Small intestine (tissue), 16 donors: ENCODE measurements at places on chromosomes 13 and 19.

GRCh38 chr19:31274251-31275067, 74.8 kb downstream of the TSHZ3 start:
- DNase-seq, result no peak

GRCh38 chr13:83352391-83352790, 529.9 kb downstream of the SLITRK1 start:
- no peak for DNase-seq

DNA sequence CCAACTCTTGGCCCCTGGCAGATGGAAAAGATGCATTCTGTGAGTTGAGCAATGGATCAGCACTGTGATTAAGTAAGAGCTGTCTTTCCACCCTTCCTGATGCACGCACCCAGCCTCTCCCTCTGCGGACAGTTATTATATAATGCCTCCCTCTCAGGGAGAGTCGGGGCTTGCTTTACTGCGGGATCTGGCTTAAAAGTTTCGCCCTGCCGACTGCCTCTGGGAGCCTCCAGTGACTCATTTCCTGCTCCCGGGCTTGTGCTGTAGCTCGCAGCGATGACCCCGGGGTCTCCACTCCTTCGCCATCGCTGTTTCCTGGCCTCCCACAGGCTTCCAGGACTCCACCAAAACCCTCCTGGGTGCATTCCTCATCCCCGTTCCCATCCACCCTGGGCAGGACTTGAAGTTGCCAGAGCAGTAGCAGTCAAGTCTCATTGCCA, 107.4 kb upstream of the SLC7A1 start:
- no peak for DNase-seq

GRCh38 chr13:31105020-31105795, 56.5 kb downstream of the HSPH1 start:
- no peak for DNase-seq

GRCh38 chr13:98033277-98034247, 80.1 kb downstream of the IPO5 start:
- DNase-seq, result peak; percentile 62

GRCh38 chr13:66036024-66036614, 1194.0 kb downstream of the PCDH9 start:
- DNase-seq, result no peak

DNA sequence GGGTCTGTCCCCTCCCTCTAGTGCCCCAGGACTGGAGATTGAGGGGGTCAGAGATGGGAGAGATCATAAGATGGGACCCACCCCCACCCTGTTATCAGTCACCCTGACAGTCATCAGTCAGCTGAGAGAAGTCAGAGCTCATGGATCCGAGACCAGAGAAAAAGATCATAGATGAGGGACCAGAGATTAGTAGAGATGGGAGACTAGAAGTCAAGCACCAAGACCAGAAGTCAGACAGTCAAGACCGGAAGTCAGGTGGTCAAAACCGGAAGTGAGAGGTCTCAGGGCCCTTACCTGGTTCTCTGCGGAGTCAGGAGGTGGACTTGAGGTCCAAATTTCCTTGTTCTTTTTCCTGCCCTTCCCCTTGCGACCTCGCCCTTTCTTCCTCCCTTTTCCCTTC, 7.0 kb downstream of the COL5A3 start:
- no peak for DNase-seq

GRCh38 chr13:79918620-79919019, 422.3 kb downstream of the SPRY2 start:
- no peak for DNase-seq

DNA sequence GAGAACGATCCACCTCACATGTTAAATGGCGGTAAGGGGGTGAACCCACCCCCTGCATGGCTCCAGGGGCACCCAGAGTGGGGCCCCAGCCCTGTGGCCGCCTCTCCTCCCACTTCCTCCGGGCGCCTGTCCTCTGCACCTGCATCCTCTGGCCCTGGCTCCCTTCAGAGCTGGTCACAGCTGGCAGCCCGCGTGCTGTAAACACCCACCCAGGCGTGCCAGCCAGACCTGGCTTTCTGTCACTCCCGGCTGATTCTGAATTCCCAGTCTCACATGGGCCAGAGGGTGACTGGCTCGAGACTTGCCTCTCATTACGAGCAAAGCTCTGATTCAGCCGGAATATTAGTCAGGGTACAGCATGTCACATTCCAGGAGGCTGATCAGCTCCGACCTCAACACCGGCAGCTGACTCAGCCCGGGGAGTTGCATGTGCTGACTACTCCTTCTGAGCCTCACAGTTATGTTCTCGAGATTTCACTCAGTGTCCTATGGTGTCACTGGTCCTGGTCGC, 75.1 kb downstream of the GNG7 start:
- peak; percentile 89 for DNase-seq

GRCh38 chr13:23794267-23795161, 94.7 kb downstream of the MIPEP start:
- no peak for DNase-seq

- DNase-seq, result no peak
Measured at GRCh38 chr13:113814435-113814821, 49.4 kb downstream of the GAS6 start.

GRCh38 chr13:33184112-33184490, 101.5 kb downstream of the STARD13 start:
- DNase-seq, result no peak

DNA sequence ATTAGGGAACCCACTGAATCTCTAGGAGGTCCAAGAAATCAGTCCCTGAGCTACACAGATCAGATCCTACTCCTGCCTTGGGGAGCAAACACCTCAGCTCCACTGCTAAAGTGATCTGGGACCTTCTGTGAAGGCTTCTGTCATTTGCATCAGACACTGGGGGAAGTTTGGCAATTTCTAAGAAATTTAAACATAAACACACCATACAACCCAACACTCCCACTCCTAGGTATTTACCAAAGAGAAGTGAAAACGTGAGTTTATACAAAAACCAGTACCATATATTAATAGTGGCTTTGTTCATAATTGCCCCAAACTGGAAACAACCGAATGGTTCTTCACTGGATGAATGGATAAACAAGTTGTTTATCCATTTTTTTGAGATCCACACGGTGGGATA, 7.3 kb upstream of the TYROBP start:
- no peak for DNase-seq

DNA sequence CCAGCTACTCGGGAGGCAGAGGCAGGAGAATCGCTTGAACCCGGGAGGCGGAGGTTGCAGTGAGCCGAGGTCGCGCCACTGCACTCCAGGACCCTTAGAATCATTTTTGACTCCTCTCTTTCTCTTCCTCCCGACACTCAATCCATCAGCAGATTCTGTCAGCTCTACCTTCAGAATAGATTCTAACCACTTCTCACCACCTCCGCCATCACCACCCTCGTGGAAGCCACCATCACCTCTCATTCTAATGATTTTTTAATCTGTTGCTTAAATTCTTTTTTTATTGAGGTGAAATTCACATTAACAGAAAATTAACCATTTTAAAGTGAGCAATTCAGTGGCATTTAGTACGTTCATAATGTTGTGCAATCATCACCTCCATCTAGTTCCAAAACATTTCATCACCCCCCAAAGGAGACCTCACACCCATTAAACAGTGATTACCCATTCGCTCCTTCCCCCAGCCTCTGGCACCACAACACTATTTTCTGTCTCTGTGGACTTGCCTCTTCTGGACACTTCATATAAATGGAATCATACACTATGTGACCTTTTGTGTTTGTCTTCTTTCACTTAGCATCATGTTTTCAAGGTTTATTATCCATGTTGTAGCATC, 5.0 kb upstream of the CCDC61 start:
- DNase-seq, result no peak

- peak; percentile 60 for DNase-seq
Measured at GRCh38 chr19:52896431-52897137, 851 bp downstream of the ZNF320 start.

GRCh38 chr19:6773323-6773931, 919 bp downstream of the VAV1 start:
- no peak for DNase-seq

DNA sequence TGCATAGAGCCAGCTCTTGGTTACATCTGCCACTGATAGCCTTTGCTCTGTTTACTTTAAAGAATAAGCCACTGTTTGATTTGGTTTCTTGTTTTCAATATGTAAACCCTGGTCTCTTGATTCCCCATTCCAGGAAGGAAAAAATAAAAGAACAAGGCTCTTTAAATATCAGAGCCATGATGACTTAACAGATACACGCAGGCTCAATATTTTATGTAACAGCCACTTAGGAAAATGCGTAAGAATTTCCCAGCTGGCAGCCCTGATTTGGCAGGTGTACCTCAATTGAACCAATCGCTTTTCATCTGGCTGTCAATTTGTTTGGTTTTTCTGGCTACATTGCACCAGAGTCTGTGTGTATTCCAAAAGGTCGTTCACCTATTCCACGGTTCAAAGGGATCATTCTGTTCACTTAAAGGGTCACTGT, 65.6 kb downstream of the IRS2 start:
- no peak for DNase-seq

DNA sequence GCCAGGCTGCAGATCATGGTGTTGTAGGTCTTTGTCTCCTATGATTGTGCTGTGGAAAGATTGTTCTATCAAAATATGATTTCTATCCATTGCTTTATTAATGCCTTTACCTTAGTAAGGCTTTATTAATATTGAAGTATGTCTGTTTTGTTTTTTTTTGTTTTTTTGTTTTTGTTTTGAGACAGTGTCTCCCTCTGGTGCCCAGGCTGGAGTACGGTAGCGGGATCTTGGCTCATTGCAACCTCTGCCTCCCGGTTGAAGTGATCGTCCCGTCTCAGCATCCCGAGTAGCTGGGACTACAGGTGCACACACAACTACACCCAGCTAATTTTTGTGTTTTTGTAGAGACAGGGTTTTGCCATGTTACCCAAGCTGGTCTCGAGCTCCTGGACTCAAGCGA, 7.7 kb downstream of the IRGC start:
- DNase-seq, result peak; percentile 33

- no peak for DNase-seq
Measured at GRCh38 chr19:16288544-16288943, 36.1 kb upstream of the KLF2 start.

DNA sequence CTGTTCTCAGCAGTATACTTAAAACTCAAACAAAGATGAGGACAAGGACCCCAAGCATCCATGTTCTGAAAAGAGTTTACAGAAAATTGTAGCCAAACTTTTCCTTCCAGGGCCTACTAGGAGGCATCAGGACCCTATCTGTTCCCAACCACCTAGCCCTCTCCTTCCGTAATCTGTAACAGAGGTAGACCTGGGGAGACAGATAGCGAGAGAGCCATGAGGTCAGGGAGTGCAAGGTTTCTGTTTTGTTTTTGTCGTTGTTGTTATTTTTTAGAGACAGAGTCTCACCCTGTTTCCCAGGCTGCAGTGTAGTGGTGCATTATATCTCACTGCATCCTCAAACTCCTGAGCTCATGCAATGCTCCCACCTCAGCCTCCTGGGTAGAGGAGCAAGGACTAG, 83.9 kb upstream of the POSTN start:
- DNase-seq, result no peak

DNA sequence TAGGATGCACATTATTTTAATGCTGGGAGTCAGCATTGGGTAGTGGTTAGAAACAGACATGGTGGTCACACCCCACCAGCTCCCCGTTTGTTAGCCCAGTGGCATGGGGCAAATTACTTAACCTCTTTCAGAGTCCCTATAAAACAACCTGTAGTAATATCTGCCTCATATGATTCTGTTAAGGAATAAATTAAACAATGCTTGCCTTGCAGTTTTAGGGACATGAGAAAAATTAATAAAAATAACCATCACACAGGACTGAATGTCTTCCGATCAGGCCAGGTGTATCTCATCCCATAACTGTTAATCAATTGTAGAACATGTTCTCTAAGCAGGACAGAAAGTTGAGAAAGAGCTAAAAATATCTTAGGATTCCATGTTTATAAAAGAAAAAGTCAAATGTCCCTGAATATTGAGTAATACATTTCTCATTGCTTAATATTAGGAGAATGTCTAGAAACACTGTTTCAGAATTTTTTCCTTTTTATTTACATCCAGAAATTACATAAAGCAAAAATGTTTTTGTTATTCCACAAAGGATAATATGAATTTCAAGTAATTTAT, 196.5 kb downstream of the GPC6 start:
- DNase-seq, result no peak

GRCh38 chr13:86946734-86947133, 724.4 kb upstream of the SLITRK5 start:
- DNase-seq, result no peak

DNA sequence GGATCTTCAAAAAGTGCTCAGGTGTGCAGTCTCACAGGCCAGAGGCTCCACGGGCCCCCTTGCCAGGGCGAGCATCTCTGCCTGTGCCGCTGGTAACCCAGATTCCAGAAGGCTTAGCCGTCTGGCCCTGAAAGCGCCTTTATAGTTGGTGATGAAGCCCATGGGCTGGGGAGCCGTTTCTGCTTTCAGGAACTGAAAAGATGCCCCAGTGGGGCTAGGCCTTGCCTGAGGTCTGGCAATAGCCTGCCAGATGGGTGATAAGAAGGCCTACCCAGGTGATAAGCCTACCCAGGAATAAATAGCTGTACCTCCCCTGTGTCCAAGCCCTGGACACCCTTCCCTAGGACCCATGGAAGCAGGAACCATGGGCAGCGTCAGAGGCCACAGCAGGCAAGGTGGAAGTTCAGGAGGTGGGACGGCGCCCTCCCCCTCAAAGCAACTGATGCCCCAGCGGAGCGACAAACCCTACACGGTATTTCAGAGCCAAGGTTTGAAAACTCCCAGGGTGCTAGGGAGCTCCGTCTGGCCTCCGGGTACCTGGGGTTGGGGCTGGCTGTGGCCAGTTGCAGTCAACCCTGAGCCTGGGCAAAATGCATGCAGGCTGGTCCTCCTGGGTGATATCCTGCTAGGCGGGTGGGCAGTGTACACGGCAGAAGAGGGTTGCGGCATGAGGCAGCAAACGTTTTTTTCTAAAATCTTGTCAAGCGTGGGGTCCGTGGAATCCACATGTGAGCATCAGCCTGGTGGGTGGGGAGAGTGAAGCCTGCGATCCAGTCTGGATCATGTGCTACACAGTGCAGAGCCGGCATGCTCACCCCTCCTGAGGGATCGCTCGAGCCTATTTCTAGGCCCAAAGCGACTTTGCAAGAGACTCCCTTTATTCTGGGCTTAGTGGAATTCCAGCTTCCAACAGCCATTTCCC, 45.3 kb downstream of the ACTN4 start:
- no peak for DNase-seq

DNA sequence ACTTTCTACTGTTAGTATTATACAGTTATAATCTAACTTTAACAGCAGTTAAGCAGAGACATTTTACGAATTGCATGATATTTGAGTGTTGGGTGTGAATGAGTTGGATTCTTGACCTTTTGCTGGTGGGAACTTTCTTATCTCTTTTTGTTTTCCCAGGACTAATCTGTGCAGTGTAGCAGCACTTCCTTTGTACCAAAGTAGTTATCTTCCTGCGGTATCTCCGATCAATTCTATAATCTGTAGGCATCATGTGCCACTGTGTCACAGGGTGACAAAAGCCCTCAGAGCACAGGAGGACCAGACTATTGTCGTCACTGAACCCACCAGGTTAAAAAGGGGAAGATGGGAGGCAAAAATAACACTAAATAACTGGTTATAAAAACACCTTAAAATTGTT, 823.5 kb downstream of the GPC5 start:
- DNase-seq, result peak; percentile 46

- no peak for DNase-seq
Measured at GRCh38 chr13:39134574-39134973, 96.3 kb downstream of the NHLRC3 start.

GRCh38 chr19:10404888-10405820, 1.8 kb upstream of the CDC37 start:
- DNase-seq, result no peak
